ENCODE measurements at places on chromosomes 5 and 9.

DNA sequence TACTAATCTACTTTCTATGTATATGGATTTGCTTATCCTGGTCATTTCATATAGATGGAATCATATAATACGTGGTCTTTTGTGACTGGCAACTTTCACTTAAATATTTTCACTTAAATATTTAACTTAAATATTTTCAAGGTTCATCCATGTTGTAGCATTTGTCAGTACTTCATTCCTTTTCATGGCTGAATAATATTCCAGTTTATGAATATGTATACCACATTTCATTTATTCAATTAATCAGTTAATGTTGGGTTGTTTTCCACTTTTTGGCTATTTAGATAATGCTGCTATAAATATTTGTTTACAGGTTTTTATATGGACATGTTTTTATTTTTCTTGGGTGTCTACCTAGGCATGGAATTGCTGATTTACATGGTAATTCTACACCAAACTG is 7.7 kb downstream of the PRRC1 start:
- peaks cover 100% of the 10 kb centered on the region for H3K36me3 ChIP-seq
- H3K4me1 ChIP-seq: no peaks in the 10 kb centered on the region
- no peak overlapping the region for H3K4me3 ChIP-seq
- H3K27me3 ChIP-seq: no peaks in the 10 kb centered on the region
- DNase-seq: no peak

GRCh38 chr9:16668734-16669295 is 201.7 kb downstream of the BNC2 start:
- H3K27me3 ChIP-seq: no peaks in the 10 kb centered on the region
- no peak overlapping the region for H3K27ac ChIP-seq
- DNase-seq: no peak

GRCh38 chr9:445033-445432 is 230.4 kb downstream of the DOCK8 start:
- no peak overlapping the region for H3K27ac ChIP-seq
- H3K27me3 ChIP-seq: no peaks in the 10 kb centered on the region
- peaks cover 14% of the 10 kb centered on the region for H3K4me1 ChIP-seq
- H3K4me3 ChIP-seq: no peak overlapping the region
- no peak for DNase-seq

DNA sequence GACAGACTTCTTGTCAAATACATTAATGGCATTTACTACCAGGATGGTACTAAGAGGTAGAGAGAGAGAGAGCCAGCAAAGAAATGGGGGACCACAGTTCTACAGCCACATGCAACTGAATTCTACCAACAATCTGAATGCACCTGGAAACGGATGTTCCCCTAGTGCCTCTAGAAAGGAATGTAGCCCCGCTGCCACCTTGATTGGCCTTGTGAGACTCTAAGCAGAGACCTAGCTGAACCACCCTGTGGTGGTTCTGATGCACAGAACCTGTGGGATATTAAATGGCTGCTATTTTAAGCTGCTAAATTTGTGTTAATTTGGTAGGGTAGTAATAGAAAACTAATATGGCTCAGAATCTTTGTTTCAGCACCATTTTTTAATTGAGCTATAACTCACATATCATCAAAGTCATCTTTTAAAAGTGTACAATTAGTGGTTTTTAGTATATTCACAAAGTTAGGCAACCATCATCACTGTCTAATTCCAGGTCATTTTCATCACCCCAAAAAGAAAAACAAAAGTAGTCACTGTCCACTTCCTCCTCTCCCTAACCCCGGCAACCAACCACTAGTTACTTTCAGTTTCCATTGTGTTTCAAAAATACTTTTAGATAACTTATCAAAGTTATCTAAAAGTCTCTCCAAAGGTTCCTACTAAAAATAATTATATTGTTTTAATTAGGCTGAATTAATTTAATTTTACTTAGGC is 51.7 kb downstream of the CPLANE1 start:
- no peak overlapping the region for H3K27ac ChIP-seq
- H3K36me3 ChIP-seq: peaks cover 53% of the 10 kb centered on the region
- H3K27me3 ChIP-seq: no peaks in the 10 kb centered on the region

GRCh38 chr5:61767231-61768080 is 435.4 kb downstream of the ZSWIM6 start:
- no peaks in the 10 kb centered on the region for H3K4me1 ChIP-seq
- H3K27me3 ChIP-seq: no peaks in the 10 kb centered on the region
- H3K27ac ChIP-seq: no peak overlapping the region

DNA sequence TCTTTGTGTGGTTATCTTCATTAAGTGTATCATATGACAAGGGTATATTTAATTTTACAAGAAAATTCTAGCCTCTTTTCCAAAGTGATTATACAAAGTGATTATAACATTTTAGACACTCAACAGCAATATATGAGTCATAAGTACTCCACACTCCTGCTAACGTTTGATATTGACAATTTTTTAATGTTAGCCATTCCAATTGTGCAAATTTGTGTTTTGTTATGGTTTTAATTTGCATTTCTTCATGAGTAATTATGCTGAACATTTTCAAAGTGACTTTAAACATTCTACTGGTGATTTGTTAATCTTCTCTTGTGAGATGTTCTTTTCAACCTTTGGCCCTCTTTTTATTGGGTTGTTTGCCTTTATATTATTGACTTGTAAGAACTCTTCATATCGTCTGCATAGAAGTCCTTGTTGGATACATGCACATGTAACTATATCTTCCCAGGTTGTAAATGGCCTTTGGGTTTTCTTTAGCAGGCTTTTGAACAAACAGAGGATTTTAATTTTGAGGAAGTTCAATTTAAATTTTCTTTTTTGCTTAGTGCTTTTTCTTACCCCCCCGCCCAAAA is 771.6 kb upstream of the ZNF608 start:
- H3K36me3 ChIP-seq: no peaks in the 10 kb centered on the region
- H3K4me1 ChIP-seq: no peaks in the 10 kb centered on the region
- no peaks in the 10 kb centered on the region for H3K27me3 ChIP-seq
- H3K27ac ChIP-seq: no peak overlapping the region

DNA sequence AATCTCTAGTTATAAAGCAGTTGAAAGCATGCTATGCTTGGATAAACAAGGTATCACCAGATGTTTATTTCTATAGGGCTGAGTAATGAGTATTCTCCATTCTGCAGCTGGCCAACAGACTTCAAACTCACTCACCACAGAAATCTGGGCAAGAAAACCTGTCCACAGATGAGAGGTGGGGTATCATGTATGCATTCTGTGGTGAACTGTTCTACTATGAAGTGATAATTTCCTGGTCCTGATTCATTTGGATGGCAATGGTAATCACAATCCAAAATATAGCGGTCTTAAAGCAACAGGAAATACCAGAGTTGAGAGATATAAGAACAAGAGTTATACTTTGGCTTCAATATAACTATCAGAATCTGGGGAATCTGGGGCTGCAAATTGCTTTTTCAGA is 65.9 kb upstream of the EFNA5 start:
- no peaks in the 10 kb centered on the region for H3K36me3 ChIP-seq
- no peak overlapping the region for H3K4me3 ChIP-seq
- DNase-seq: no peak
- no peaks in the 10 kb centered on the region for H3K27me3 ChIP-seq
- no peak overlapping the region for H3K27ac ChIP-seq
- H3K4me1 ChIP-seq: peaks cover 6% of the 10 kb centered on the region

- H3K27me3 ChIP-seq: no peaks in the 10 kb centered on the region
- H3K27ac ChIP-seq: no peak overlapping the region
- DNase-seq: no peak
- no peaks in the 10 kb centered on the region for H3K36me3 ChIP-seq
Observed at GRCh38 chr9:104617418-104617817, 586 bp downstream of the OR13C9 start.

- DNase-seq: no peak
- no peaks in the 10 kb centered on the region for H3K4me1 ChIP-seq
- H3K27ac ChIP-seq: no peak overlapping the region
- H3K36me3 ChIP-seq: no peaks in the 10 kb centered on the region
- no peaks in the 10 kb centered on the region for H3K27me3 ChIP-seq
Observed at GRCh38 chr5:18652404-18653215, 1018.4 kb downstream of the TAF11L14 start.

DNA sequence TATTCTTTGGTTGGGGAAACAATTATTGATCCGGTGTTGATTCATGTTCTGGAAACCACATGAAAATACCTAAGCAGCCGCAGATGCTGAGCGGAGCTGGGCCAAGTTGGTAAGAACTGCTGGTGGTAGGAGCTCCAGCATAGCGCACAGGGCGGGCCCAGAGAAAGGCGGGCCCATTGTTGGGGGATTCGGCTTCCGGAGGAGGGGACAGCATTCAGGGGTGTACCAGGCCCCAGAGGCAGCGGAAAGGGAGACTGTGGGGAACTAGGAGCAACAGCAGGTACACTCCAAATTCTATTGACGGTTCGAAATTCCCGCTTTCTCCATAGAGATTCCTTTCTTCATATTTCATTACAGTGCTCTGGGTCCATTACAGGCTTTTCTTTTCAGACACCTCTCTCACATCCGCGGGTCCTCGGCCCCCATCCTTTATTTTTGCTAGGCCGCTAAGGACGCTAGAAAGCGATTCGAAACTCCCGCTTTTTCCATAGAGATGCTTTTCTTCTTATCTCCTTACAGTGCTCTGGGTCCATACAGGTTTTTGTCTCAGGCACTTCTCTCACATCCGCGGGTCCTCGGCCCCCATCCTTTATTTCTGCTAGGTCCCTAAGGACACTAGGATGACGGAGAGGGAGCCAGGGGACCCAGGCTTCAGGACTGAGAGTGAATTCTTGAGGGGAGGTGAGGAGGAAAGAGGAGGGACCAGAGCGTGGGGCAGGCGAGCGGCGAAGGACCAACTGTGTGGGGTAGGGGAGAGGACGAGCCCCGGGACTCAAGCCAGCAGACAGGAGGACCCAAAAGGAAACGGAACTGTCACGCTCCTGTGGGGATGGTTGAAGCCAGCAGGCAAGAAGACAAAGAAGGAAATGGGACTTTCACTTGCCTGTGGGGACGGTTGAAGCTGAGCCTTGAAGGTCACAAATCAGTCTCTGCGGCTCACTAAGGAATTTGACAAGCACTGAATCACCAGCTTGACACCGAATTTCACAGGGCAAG is at the start of gene CCDC152:
Gene CCDC152 (plus strand): TSS at position 213 of the 996 bp plus-strand sequence. CDS start 2,304 bp downstream, outside the sequence.
- H3K4me1 ChIP-seq: peaks cover 6% of the 10 kb centered on the region
- no peaks in the 10 kb centered on the region for H3K27me3 ChIP-seq
- DNase-seq: no peak
- H3K4me3 ChIP-seq: no peak within 1 kb of the TSS
- H3K27ac ChIP-seq: no peak within 1 kb of the TSS
- no peaks in the 10 kb centered on the region for H3K36me3 ChIP-seq

DNA sequence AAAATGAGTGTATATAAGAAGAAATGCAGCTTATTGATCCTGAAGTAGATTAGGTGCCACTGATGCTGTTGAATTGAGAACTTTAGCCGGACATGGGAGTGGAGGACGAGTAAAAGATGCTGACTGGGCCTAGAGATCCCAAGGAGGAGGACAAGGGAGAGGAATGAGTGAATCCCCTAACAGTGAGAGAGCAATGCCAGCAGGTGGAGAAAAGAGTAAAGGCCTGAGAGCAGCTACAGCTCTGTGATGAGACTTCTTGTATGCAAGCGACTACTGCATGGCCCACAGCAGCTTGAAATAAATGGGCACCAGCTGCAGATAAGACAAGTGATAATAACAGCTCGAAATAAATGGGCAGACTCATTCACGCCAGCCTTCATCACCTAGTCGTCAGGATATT is 44.5 kb upstream of the JMY start:
- H3K4me3 ChIP-seq: no peak overlapping the region
- DNase-seq: no peak
- H3K27me3 ChIP-seq: no peaks in the 10 kb centered on the region
- no peak overlapping the region for H3K27ac ChIP-seq
- H3K4me1 ChIP-seq: peaks cover 5% of the 10 kb centered on the region

DNA sequence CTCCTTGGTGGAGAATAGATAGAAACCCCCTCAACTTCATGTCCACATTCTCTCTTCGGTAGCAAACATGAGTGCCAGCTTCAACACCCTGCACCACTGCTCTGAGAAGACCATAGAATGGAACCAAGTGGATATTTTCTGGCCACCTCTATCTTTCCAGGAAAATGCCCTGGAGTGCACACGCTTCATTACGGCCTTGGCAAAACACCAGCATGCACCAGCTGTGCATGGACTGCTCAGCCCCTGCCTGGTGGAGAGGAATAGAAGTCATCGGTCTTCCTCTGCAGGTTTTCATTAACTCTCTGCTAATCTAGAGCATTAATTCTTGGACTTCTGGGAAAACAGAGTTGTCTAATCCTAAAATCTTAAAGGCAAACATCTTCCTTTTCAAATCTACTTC is 211.6 kb upstream of the TMEM161B start:
- no peaks in the 10 kb centered on the region for H3K4me1 ChIP-seq
- no peaks in the 10 kb centered on the region for H3K36me3 ChIP-seq
- no peak overlapping the region for H3K4me3 ChIP-seq
- no peak for DNase-seq
- no peak overlapping the region for H3K27ac ChIP-seq

DNA sequence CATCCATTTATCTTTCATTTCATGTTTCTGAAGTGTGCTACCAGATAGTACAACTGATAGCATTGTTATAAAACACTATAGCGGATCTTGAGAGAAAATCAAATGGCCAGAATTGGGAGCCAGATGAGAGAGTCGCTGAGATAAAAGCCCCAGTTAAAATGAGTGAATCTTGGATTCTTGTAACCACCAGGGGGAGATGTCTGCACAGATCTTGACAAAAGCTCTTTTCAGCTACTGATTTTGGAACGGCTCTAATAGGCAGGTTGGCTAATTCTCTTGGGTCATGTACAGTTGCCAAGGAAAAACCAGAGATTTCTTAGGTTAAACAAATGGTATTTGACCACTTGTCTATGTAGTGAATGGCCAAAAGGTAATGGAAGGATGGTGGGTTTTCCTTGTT is 21.7 kb downstream of the F2RL2 start:
- H3K27me3 ChIP-seq: no peaks in the 10 kb centered on the region
- H3K4me1 ChIP-seq: peaks cover 3% of the 10 kb centered on the region

All from RWPE2 (cell line).